ENCODE measurements at places on chromosomes 4 and X.

DNA sequence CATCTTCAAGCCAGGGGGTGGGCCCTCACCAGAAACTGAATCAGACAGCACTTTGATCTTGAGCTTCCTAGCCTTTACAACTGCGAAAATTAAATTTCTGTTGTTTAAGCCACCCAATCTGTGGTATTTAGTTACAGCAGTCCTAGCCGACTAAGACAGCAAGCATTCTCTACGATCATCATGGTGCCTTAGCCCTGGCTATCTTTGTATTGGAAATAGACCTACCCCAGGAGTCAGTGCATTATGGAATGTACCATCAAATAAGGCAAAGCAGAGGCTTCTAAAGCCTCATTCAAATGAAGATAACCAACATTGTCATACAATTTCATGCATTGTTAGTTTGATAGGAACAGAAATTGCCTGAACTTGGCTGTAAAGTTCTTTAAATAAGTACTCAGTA, 75.0 kb downstream of the PARM1 start:
- no peak for DNase-seq

GRCh38 chrX:140439476-140439875, 65.4 kb downstream of the SOX3 start:
- no peak for DNase-seq

- DNase-seq, result no peak
Observed at GRCh38 chrX:51860679-51861078, 32.7 kb upstream of the MAGED1 start.

- DNase-seq, result no peak
Observed at GRCh38 chr4:830601-831482, 4.9 kb upstream of the CPLX1 start.

DNA sequence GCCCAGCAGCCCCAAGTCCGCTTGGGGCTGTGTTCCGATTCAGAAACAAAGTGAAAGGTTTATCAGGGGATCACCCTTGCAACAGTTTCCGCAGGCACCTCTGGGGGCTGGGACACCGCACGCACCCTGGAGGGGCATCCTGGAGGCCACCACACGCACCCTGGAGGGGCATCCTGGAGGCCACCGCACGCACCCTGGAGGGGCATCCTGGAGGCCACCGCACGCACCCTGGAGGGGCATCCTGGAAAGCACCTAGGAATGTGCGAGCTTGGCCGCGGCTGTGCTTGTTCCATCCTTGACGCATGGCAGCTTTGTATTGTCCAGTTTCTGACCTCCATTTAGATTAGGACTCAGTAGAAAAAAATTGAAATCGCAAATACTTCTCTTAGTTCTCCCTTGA, 21.3 kb upstream of the CBR4 start:
- no peak for DNase-seq

DNA sequence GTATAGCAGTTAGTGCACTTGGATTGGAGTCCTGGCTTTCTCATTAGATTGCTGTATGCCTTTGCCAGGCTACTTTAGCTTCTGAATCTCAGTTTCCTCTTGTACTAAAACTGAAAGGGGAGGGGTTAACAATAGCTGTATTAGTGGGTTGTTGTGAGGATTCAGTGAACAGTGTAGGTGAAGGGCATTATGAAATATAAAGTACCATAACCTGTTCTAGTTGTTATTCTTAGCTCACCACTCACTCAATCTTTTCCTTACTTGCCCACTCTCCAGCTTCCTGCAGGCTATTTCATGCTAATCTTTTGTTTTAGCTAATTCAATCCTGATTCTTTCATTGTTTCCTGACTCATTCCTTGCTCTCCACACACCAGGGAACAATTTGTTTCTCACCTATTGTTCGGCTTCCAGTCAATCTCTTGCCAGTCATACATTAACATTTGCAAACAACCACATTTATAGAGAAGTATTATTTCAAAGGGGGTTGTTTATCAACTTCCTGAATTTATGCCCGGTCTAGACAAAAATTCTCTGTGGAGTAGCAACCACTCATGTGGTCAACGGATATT, 50.6 kb upstream of the EDA start:
- no peak for DNase-seq

GRCh38 chrX:150899191-150899757, 806 bp upstream of the CD99L2 start:
- peak; percentile 67 for DNase-seq

DNA sequence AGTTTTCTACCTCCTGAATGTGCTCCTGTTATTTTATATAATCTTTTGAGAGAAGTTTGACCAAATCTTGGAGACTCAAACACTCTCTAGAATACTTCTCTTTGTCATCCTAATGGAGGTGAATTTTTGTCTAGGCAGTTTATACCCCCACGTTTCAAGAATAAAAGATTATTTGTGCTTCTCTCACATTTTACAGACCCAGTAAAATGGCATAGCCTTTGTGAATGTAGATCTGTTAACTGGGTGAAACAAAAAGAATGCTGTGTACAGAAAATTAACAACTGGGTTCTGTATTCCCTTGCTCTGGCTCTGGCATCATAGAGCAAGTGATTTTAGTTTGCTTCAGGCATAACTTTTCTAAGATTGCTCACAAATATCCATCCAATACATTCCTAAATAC, 26.1 kb downstream of the GASK1B start:
- no peak for DNase-seq

GRCh38 chr4:133263104-133263503, 114.0 kb downstream of the PCDH10 start:
- DNase-seq, result no peak

- DNase-seq, result no peak
Observed at GRCh38 chr4:39568805-39569204, 41.6 kb upstream of the UGDH start.

- no peak for DNase-seq
Observed at GRCh38 chrX:48045410-48046311, 25.8 kb downstream of the ZNF630 start.

DNA sequence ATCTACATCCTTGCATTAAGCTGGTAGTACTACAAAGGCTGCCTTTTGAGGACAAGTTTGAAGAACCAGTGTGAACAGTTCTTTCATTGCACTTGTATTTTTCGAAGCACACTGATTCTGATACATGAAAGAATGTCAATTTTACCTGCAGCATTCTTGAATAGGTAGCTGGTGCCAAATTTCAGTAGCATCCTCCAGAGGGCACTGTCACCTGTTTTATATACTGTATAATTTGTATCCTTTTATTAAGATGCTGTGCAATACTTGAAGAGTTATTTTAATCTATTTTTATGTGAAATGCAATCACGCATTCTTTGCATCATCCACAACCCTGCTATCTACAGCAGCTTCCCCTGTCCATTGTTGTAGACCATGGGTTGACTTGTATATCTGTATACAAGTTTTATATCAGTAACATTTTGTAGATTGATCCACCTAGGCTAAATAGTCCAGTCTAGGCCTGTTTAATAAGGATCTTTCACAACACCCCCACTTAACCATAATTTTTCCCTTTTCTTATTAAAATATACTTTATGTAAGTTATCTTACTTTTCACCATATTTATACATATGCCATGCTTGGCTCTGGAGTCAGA, 325.7 kb downstream of the PCDH7 start:
- no peak for DNase-seq

DNA sequence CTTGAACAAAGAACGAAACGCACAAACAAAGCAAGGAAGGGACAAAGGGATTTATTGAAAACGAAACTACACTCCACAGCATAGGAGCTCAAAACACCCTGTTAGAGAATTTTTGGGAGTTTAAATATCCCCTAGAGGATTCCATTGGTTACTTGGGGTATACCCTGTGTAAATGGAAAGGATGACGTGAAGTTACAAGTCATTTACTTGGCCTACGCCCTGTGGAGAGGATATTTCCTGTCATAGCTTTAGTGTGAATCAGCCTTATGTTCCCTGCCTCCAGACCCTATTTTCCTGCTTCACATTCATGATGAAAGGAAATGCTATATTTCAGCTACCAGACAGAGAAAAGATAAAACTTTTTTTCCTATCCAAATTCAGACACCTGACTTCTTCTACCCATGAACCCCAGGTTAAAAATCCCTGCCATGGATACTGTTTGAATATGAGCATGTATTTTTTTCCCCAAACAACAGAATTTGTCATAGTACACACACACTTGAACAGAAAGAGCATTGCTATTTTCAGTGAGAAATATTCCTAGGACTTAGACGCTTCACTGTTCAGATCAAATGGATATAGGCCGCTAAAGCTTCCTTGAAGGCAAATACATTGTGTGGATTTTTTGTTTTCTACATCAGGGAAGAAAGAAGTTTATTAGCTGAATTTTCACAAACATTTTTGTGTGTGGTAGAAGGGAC, 20.4 kb downstream of the PIN4 start:
- DNase-seq, result no peak

GRCh38 chrX:67693928-67694327, 150.1 kb downstream of the AR start:
- no peak for DNase-seq

DNA sequence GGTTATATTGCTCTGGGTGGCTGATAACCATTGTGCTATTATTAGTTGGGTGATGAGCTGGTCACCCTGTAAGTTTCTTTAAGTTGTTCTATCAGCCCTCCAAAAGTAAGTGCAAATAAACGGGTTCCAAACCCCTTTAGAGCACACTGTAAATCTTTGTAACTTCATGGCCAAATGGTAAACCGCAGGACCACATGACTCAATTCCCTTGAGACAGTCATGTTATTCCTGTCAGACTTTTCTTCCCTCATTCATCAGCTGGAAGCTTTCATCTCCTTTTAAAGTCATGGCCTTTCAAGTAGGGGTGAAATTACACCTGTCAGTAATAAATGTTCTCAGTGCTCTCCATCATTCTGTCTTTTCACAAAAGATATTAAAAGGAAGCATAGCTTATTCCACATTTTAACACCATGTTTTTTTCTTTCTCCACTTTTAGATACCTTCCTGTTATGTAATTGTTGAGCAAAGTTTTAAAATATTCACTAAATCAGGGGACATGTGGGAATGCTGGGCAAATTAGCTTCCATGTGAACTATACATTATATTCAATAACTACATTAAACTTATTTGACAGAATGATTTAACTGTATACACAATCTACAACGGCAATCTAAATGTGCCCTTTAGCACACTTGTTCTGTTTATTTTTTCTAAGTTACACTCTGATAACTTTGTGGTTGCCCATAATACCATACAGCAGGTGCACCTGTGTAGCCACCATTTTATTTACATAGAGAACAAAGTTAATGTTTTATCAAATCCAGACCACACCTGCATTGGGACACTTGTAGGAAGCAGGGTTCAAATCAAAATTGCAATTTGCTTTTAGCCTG, 275.5 kb downstream of the CFAP299 start:
- no peak for DNase-seq

DNA sequence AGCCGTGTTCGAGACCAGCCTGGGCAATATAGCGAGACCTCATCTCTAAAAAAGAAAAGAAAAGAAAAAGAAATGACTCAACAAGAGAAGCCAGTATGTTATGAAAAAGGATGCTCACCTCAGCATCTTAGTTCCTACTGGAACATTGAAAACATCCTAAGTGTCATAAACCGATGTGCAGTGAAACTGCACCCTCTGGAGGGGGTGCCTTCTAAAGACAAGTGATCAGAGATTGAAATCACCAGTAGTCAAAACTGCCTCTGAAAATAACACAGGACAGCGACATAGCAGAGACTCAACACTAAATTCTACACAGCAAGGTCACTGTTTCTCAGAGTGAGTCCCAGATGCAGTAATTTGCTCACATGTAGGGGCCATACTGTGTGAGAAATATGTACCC, 28.0 kb upstream of the ATP6AP2 start:
- DNase-seq, result no peak

DNA sequence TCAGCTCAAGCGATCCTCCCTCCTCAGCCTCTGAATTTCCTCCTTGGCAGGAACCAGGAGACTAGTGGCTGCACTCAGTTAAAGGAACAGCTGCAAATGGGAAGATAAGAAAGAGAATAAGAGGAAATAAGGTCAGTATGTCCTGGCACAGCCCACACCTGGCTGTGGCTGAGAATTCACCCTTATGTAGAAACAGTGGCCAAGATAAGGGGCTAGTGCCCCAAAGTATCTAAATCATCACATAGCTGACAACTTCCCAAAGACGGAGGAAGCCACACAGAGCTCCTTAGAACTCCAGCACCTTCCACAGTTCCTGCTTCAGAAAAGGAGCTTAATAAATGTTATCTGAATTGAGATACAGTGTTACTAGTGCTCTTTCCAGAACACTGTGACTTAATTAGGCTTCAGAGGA, 2.3 kb upstream of the CHIC2 start:
- no peak for DNase-seq

GRCh38 chr4:145784036-145784435, 104.1 kb downstream of the C4orf51 start:
- DNase-seq, result peak; percentile 53

- DNase-seq, result no peak
Observed at GRCh38 chr4:146522869-146523205, 1.1 kb upstream of the SLC10A7 start.

DNA sequence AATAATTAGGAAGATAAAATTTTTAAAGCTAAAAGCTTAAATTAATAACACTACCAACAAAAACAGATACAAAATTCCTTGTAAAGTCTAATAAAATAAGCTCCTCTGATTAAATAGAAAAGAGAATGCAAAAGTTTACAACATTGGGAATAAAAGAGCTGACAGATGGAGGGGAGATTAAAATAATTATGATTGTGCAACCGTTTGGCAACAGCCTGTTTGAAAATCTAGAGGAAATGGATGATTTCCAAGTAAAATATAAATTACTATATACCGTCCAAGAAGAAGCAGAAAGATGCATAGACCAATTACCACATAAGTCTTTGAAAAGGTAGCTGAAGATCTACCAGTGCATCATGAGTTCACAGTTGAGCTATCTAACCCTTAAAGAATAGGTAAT, 46.4 kb upstream of the VBP1 start:
- no peak for DNase-seq

- DNase-seq, result no peak
Observed at GRCh38 chr4:27327421-27328181, 467.0 kb downstream of the STIM2 start.

GRCh38 chrX:99761731-99762130, 648.3 kb downstream of the PCDH19 start:
- no peak for DNase-seq

- DNase-seq, result no peak
Observed at GRCh38 chrX:31251336-31251735, 179.5 kb upstream of the FTHL17 start.
